Effector memory CD8-positive, alpha-beta T cell (primary cell): ENCODE measurements at places on chromosomes 6 and 20.
A peak's percentile ranks its signal among the peaks of the same experiment; 100 is the strongest.

DNA sequence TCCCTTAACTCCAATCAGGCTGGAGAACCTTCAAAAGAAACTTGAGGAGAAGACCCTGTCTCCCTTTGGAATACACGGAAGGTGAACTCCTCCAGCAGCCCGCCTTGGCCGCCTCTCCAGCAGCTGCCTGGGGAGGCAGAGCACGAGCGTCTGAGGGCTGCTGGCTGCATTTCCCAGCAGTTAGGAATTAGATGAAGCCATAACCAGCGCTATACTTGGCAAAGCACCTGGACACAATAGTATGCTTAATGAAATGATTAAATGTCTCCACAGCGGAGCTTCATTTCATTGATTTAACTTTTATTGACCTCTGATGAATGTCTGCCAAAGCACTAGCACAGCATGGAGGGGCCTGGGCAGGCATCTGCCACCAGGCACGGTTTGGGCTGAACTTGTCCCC lies 73.5 kb downstream of the TMEM242 start:
- DNase-seq: no peak

- DNase-seq: no peak
Observed at GRCh38 chr6:78844899-78845298, 22.5 kb upstream of the IRAK1BP1 start.

GRCh38 chr6:112879920-112880413 lies 532.8 kb downstream of the RFPL4B start:
- no peak for DNase-seq

DNA sequence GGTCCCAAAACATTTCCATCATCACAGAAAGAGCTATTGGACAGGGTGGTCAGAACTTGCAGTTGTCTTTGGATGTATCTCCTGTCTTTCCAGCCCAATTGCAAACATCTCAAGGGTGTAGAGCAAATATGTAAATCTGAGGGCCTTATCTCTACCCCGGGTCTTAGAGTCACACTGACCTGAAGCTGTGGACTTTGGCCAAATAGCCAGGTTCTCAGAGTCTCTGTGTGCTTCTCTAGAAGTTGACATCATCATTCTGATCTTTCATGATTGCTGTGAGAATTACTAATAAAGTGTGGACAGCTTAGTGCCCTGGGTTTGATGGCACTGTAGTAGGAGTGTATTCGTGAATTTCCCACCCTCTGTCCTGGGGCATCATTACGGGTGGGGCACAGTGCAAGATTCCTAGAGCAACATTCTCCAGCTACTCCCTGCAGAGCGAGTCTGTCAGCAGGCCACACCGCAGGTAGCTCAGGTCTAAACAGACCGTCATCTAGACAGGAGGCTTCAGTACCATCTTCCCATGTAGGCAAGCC lies 71.1 kb downstream of the SLC24A3 start:
- DNase-seq: no peak

GRCh38 chr6:169158174-169158573 lies 95.5 kb downstream of the THBS2 start:
- DNase-seq: no peak

DNA sequence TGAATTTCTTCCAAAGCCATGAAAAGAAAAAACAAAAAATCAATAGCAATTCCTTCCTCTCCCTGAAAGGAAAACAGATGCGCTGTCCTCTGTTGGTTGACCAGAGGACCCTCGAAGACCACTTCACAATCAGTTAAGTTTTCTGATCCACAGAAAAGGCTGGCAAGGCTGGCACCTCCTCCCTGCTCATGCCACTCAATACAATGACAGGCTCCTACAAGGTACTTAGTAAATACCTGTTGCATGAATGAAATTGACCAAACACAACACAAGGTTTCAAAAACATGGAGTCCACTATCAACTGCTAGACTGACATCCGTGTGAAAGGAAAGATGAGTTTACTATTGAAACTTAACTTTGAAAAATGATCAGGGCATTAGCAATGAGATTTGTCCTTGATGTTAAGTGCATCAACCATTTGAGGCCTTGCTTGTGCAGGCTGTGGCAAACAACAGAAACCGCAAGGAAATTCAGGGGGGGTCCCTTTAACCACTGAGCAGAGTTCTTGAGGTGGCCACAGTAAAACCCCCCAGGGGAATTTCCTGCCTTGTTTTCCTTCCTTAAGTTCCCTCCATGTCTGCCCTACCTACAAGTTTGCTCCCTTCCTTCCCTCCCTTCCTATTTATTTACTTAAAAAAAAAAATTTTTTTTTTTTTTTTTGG lies 27.9 kb upstream of the RTF2 start:
- DNase-seq: peak; percentile 45

DNA sequence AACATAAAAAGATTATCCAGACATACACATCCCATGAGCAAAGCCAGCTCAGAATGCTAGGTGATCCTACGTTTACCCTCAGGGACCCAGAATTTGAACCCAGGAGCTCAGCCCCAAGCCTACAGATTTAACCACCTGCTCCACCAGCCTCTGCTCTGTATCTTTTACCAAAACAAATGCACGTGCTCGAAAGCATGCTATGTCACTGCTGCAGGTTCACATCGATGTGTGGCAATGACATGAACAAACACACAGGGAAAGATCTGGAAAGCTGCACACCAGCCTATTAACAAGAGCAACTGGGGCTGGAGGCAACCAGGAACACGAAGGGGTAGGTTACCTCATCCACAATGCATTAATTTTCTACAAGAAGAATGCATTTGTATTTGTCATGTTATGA lies 32.1 kb downstream of the PREX1 start:
- DNase-seq: no peak

GRCh38 chr6:81981812-81982211 lies 229.3 kb upstream of the TENT5A start:
- DNase-seq: no peak

DNA sequence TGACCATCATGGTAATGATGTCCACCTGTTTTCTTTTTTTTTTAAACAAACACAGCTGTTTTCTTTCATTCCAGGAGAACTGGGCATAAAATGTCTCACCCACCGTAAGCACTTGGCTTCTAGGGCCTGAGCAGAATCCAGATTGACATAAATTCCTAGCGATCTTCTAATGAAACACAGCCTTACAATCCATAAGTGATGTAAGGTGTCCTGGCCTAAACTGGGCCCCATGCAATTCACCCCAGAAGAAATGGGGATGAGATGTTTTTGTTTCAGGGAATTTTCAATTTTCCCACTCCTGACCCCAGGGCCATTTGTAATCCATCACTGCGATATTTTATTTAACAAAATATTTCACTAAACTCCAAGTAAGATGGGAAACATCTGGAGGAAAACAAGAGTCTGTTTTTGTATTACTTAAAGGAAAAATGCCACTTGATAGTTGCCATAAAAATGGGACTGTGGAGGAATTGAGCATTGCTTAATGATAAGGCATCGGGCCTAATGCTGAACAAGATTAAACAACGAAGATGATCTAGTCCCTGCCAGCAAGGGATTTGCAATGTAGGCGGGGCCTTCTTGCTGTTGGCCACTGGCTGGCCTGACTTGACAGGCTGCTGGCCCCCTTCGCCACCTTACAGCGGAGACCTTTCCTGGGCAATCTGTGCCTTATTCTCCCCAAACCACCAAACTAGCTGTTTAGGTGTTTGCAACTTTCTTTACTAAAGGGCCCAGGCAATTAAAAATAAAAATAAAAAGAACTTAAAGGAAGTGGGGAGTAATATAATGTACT lies 183.7 kb downstream of the CD109 start:
- DNase-seq: no peak

GRCh38 chr20:54681869-54682268 lies 206.5 kb downstream of the DOK5 start:
- no peak for DNase-seq

DNA sequence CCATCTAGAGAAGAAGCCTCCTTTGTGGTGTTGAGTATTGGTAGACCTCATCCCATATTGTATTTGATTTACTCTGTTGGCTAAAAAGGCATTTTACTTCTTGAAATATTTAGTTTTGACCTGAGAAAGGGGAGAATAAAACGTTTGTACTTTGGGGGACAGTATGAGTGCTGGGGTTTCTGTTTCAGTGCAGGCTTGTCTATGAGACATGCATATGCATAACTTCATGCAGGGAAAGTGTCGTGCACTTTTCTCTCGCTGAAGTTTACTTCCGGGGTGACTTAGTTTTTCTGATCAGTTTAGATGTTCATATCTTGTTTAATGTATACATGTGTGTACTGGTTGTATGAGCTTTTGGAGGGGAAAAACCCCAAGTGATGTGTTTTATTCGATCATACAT lies 59.5 kb downstream of the UTRN start:
- DNase-seq: peak; percentile 17

- DNase-seq: peak; percentile 47
Observed at GRCh38 chr6:137880746-137881521, 13.9 kb downstream of the TNFAIP3 start.

- DNase-seq: no peak
Observed at GRCh38 chr6:168332020-168332419, 12.4 kb upstream of the DACT2 start.

- no peak for DNase-seq
Observed at GRCh38 chr6:139131736-139132280, 3.1 kb upstream of the HECA start.

DNA sequence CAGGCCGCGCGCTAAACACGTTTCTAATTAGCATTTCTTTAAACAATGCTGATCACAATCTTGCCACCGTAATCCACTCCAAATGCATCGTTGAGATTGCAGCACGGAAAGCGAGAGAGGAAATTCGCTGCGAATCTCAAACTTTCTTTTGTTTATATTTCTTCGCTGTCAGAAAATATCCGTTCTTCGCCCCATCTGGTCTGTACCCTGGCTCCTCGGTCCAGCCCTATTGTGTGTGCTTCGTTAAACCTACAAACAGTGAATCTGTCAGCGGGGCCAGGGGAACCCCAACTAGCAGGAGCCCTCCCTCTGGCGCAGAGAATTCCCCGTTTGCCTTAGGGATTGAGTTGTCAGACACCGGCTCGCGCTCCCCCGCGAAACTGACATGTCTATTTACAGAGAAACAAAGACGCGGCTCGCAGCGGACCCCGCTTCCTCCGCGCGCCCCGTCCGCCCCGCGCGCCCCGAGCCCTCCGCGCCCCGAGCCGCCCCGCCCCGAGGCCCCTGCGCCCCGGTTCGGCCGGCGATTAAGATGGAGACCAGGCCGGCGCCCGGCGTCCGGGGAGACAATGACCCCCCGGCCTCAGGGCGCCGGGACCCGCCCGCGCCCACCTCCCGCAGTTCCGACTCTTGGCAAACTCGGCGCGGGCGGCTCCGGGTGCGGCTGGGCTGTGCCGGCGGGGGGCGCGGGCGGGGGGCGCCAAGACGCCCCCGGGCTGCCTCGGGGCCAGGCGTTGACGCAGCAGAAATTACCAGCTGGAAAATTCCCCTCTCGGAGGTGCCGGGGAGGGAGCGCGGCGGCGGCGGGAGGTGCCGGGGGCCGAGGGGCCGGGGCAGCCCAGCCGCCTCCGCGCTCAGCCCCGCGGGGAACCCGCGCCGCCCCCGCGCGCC lies 874 bp downstream of the ZBTB46 start:
- no peak for DNase-seq

GRCh38 chr20:9019833-9020232 lies 49.1 kb upstream of the PLCB4 start:
- DNase-seq: no peak

DNA sequence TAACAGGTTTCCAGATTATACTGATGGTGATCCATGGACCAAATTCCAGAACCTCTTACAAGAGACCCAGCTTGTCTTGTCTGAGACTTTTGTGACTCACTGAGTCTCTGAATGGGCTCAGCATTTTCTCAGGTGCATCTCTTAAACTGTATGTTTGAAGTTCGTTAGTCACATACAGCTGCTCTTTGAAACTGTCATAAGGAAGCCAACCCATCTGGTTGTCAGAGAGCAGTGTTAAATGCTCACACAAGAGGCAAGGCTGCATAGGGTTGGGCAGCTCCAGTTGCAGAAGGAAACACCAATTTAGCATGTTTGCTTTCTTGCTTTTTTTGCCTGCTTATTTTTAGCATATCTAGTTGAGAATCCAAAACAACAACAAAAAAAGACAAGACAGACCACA lies 47.1 kb downstream of the TRIM27 start:
- no peak for DNase-seq

DNA sequence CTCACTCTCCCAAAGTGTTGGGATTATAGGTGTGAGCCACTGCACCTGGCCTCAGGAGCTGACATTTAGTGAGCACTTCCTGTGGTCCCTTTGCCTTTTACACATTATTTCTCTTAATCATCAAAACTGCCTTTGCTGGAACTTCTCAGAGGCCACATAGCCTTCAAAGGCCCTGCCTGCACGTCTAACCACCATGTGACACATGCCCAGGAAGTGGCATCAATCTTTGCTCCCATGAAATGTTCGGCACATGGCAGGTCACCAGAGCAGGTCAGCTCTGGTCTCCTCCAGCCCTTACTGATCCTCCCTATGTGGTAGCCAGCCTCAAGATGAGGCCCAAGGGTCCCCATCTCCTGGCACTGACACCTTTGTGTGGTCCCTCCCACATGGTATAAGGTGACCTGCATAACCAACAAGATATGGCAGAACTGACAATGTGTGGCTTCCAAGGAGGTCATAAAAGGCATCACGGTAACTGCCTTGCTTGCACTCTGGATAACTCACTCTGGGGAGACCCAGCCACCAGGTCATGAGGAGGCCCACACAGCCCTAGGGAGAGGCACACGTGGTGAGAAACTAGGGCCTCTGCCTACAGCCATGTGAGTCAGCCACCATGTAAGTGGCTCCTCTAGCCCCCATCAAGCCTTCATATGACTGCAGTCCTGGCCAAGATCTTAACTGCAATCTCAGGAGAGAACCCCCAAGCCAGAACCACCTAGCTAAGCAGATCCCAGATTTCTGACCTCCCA lies 28.8 kb upstream of the HMGA1 start:
- DNase-seq: no peak

DNA sequence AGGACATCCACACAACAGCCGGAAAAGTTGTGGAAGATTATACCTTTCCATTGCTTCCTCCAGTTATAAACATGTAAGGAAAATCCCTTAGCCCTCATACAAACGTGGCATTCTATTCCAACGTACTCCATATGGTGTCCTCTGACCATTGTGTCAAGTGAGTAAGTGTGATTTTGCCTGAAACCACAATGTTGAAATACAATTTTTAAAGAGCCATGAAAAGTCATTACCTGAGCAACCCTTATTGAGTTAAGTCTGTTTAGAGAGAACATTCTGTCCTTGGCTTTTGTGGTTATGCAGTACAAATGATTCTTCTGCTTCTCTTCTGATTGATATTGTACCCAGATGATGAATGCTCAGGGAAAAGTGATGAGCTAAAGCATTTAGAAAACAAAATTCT lies 530.1 kb downstream of the HAO1 start:
- DNase-seq: no peak

DNA sequence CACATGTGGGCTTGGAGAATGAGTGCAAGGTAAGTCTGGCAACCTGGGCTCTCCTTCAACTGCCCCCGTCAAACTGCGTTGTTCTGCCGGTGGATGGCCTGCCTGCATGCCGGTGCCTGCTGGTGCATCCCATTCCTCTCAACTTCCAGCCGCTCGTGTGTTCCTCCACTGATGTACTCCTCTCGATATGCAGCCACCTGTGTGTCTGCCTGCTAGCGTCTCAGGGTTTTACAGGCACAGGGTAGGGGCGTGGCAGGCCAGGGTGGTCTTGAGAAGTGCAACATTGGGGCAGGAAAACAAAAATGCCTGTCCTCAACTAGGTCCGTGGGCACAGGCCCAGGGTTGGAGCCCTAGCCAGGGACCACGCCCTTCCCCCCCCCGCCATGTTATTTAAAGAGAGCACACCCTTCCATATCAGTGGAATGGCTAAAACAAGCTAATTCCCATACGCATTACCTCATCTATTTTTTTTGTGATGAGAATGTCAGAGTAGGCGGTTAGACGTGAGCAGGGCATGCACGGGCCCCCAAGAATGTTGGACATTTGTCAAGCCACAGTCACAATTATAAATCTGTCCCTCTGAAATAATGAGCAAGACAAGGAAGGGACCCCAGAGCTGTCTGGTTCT lies 33.2 kb downstream of the SERPINB6 start:
- DNase-seq: no peak
